KBM-7 (cell line): ENCODE measurements at places on chromosomes 6 and 20.
A peak's percentile ranks its signal among the peaks of the same experiment; 100 is the strongest.

DNA sequence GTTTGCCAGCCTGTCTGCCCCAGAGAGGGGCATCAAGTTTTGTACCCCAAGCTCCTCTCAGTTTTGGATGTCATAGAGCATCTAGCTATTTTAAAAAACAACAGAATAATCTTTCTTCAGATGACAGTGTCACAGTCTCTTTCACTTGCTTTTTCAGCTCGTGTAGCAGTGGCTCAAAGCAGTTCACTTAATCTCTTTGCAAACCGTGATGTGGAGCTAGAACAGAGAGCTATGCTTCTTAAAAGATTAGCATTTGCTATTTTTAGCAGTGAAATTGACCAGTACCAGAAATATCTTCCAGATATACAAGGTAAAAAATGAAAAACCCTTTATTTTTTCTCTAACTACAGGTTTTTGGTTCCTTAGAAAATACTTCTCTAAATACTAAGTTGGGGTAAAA, 37.3 kb downstream of the PGM3 start:
- DNase-seq, result no peak

DNA sequence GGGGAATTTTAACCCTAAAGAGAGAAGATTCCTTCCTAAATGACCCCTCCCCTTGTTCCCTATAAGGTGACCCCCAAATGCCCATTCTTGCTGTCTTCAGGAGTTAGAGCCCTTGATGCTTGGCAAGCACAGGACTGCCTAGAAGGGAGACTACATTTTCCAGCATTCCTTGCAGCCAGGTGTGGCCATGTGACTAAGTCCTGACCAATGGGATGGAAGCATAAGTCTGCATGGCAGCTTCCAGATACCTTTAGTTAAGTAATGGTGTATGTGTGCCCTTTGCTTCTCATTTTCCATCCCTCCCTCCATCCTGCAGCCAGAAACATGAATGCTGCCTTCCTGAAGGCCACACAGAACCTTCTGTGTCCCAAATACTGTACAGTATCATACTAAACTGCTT, 5.5 kb downstream of the BFSP1 start:
- no peak for DNase-seq

DNA sequence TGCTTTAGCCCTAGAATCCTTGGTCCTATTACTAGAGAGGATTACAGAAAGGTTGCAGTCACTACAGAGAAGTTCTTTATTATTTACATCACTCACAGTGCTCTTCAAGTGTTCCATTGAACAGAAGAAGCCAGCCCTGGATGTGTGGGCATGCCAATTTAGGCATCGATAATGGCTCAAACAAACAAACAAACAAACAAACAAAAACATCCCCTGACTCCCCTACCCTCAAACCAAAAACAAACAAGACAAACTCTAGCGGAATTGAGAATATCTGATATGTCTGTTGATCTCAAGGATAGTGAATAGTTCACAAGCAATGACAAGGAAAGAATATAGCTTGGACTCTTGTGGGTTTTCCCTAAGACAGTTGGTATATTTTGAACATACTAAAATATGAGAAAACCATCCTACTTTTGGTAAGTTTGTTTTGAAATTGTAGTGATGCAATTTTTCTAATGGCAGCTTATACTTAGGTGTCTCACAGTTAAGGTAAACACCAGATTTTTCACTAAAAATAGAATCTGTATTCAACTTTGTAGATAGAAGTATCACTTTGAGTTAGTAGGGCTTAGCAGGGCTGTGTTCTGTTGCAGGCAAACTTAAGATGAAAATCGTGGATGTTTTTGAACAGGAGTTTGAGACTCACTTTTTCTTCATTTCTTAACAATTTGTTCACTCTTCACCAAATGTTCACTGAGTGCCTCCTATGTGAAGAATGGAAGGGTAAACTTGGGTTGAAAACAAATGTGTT, 92.8 kb upstream of the FAM184A start:
- no peak for DNase-seq

- DNase-seq, result no peak
Measured at GRCh38 chr20:47464380-47465101, 37.1 kb upstream of the NCOA3 start.

GRCh38 chr6:153099636-153100035, 31.4 kb downstream of the RGS17 start:
- DNase-seq, result no peak

DNA sequence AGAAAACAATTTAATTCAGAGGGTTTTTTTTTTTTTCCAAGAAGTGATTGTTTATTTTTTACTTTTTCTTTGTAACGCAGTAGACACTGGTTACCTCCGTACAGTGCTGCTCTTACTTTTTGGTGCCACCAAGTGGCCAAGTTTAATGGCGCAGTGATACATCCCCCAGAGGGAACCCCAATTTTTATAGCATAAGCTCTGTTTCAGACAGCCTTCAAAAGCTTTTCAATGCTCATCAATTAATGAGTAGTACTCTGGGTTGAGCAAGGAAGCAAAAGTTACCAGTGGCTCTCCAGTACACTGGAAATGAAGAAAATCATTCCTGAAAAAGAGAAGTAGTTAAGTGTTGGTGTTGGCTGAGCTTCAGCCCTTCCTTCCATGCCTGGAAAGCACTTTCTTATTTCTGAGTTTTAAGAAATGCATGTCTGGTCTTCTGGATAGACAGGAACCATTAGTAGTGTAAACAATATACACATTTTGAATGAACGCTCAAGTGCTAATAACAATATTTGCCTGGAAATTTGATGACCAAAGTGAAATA, 129.1 kb upstream of the SMLR1 start:
- peak; percentile 69 for DNase-seq

DNA sequence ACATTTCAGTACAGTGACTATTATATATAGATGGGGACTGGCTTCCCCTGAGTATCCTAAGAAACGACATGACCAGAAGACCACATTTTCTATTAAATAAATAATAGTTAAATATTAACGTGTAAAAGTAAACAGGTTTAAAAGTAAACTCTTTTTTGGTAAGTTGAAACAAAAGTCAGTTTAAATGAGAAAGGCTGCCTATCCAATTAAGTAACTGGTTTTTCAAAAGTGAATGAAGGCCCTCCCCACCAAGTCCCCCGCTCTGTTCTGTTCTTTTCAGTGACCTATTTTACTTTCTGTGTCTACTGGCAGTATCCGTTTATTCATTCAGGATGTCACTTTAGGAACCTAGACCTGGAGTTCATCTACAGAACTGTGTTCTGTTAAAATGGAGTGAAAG, 32.0 kb downstream of the QKI start:
- DNase-seq, result no peak

- DNase-seq, result no peak
Measured at GRCh38 chr6:81892891-81893290, 140.4 kb upstream of the TENT5A start.

- DNase-seq, result peak; percentile 55
Measured at GRCh38 chr6:34154668-34155447, 9.0 kb upstream of the GRM4 start.

GRCh38 chr6:53825532-53826321, 30.9 kb downstream of the LRRC1 start:
- no peak for DNase-seq

DNA sequence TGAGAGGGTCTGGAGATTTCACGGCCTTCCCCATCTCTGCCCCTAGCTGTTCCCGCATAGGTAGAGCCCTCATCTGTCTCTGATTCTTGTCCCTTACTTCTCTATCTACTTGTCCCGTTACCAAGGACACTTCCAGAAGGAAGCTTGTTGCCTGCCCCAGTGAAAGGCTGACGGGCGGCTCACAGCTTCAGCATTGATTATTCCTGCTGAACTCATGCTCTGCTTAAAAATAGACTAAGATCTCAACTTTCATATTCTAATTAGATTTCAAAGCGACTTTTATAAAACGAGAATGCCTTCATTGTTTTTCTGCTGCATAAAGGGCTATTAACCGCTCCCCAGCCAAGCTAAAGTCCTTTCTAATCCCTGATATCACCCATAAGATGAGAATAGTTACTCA, 31.1 kb upstream of the MAFB start:
- no peak for DNase-seq

- DNase-seq, result no peak
Measured at GRCh38 chr6:140912686-140913085, 1220.0 kb upstream of the GJE1 start.

DNA sequence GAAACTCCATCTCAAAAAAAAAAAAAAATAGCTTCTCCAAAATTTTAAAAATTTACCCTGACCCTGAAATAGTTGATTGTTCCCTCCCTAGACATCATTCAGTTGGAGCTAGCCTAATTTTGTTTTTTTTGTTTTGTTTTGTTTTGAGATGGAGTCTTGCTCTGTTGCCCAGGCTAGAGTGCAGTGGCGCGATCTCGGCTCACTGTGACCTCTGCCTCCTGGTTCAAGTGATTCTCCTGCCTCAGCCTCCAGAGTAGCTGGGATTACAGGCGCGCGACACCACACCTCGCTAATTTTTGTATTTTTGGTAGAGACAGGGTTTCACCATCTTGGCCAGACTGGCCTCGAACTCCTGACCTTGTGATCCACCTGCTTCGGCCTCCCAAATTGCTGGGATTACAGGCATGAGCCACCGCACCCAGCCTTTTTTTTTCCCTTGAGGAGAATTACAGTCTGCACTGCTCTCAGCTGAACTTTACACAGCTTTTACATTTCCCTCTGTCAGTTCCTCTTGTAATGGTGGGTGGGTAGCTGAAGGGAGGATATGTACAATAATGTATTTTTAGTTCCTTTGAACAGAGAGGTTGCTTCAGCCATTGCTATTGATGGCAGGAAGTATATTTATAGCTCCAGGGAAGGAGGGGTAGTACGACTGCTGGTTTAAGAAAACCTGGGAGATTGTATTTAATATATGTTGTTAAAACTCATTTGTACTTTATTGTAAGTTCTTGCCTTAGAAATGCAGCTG, 27.7 kb downstream of the PTPRA start:
- peak; percentile 82 for DNase-seq

- DNase-seq, result no peak
Measured at GRCh38 chr6:43779852-43780236, 9.8 kb downstream of the VEGFA start.

GRCh38 chr6:12311106-12311505, 20.9 kb downstream of the EDN1 start:
- no peak for DNase-seq

GRCh38 chr6:168032005-168032760, 34.7 kb downstream of the KIF25 start:
- peak; percentile 70 for DNase-seq

DNA sequence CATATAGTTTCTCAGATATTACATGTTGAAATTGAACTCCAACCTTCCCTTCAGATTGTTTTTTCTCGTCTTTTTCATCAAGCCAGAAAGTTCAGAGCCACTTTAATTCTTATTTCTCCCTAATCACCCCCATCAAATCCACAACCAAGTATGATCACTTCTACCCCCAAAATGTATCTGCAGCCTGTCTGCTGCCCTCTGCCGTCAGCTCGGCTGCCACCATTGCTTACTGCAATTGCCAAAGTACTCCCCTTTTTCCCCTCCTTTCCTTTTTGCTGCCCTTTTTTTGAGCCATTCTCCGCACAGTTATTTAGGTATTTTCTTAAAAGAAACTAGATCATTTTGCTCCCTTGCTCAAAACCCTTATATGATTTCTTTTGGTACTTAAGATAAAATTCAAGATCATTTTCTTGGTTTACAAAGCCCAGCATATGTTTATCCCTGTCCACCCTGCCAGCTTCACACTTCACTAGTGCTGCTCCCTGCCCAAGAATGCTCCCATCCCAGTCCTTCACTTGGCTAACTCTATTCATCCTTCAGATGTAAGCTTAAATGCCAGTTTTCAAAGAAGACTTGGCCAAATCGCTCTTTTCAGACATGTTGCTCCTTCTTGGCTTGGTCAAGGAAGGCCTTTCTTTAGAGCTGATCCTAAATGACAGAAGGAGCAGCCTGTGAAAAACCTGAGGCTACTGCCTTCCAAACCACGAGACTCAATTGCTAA, 63.7 kb downstream of the SH3BGRL2 start:
- no peak for DNase-seq

DNA sequence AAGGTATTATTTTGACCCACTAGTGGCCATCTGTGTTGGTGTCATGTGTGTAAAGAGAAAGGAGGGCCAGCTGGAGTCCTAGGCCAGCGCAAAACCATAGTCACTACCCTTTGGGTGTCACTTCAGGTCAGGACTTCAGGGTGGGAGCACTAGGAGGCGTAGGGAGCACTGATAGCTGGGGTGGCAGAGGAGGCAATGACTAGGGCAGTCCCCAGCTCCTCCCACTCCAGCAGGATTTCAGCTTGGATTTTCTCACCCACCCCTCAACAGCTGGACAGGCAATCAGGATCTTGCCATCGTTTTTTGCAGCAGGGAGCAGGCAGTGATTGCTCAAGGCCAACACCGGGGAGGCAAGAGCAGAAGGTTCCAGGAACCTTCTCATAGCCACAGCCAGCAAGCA, 4.2 kb upstream of the HLA-DOA start:
- DNase-seq, result no peak

GRCh38 chr20:57743450-57744095, 33.8 kb upstream of the PMEPA1 start:
- DNase-seq, result no peak

DNA sequence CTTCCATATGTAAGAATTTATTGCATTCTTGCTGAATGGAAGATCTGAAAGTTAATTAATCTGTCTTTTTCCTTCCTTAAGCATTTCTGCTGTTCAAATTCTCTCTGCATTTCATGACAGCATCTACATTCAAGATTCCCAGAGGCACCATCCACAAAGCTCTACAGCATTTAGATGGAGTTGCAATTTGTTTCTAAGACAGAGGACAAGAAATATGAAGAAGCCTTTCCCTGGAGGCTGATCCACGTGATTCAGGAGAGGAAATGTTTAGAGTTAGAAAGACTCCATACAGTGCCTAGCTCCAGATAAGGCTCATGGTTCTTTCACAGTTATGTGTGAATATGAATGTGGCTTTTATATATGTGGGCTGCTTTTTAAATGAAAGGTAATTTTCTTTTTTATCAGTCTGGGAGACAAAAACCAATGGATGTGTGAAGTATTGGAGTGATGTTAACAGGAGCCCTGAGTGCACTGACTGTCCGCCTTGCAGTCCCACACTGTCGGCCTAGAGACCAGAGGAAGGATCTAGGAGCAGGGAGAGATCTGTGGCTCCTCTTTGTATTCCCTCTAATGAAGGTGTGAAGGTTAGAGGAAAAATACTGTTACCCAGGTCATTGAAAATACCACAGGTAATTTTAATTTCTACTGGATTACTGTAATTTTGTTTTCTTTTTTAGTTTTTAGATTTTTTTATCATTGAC, 686.6 kb upstream of the GJE1 start:
- no peak for DNase-seq

GRCh38 chr6:84902354-84902928, 138.0 kb upstream of the TBX18 start:
- DNase-seq, result no peak

DNA sequence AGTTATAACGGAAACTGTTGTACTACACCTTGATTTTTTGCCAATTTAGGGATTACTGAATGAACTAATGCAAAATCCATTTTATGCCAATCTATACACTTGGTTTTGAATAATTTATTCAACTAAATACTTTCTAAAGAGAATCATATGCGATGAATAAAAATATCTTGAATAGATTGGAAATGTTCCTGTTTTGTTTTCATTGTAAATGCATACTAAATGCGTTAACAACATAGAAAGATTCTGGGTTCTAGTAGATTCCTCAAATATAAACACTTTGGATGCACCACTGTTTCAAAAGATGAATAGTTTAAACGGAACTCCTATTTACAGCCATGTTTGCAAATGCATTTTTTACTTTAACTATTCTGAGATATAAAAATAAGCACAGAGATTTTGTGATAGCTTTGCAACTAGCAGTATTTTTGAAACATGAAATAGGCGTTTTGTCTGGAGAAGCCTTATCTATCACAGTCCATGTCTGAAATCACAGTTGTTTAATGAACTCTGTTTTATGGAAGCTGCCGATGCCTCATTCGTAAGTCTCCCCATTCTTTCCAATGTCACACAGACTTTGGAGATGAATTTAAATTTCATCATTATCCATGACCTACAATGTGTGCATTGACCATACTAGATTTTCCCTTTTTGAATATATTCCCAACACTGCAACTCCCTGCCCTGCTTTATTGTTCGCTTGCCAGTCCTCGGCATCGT, 277.7 kb upstream of the QKI start:
- no peak for DNase-seq
